ENCODE measurements at places on chromosomes 2 and 18. TPM values are rescaled to one million over a fixed set of nuclear protein-coding genes. Genes with fewer than 3 reads are reported as not detected.

DNA sequence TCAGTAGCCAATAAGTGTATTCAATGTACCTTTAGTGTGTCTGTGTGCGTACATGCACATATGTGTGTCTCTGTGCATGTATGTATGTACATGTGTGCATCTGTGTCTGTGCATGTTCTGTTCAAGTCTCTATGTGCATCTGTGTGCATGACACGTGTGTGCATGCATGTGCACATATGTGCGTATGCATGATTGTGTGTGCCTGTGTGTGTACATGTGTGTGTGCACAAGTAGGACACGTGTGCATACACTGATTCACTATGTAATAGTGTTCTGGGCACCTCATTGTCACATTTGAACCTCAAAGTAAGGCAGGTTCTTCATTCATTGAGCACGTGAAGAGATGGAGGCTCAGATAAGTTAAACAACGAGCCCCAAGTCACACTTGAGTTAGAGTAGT is 142.6 kb upstream of the COPS8 start:
- DNase-seq = no peak

GRCh38 chr2:160141912-160142311 is 58.2 kb downstream of the ITGB6 start:
- peak; percentile 29 for DNase-seq

GRCh38 chr2:61529944-61530735 is 8.0 kb downstream of the XPO1 start:
- no peak for DNase-seq

- DNase-seq = no peak
These were observed 36.0 kb downstream of the SMIM21 start for GRCh38 chr18:75391279-75392225.

DNA sequence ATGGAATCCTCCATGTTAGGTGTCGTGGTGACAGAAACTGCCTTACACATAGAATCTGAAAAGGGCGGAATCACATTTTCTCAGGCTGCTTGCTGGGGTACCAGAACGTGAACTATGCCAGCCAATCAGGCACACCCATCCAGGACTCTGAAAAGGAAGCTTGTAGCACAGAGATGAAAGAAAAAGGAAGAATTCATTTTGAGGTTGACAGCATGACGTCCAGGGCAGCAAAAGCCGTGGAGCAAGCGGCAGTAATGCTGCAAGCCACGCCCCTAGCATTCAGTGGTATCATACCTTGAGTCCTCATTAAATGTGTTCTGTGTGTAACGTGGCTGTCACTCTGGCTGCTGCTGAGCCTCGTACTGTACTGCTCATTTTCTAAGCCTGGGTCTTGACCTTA is 304.0 kb downstream of the DYSF start:
- DNase-seq = no peak

GRCh38 chr18:41370740-41371139 is 584.3 kb upstream of the PIK3C3 start:
- DNase-seq = no peak

The DSG3 gene
- not detected for total RNA-seq

The RALBP1 gene
- total RNA-seq = 39.8 TPM
